ENCODE measurements at places on chromosomes 3 and 15.

DNA sequence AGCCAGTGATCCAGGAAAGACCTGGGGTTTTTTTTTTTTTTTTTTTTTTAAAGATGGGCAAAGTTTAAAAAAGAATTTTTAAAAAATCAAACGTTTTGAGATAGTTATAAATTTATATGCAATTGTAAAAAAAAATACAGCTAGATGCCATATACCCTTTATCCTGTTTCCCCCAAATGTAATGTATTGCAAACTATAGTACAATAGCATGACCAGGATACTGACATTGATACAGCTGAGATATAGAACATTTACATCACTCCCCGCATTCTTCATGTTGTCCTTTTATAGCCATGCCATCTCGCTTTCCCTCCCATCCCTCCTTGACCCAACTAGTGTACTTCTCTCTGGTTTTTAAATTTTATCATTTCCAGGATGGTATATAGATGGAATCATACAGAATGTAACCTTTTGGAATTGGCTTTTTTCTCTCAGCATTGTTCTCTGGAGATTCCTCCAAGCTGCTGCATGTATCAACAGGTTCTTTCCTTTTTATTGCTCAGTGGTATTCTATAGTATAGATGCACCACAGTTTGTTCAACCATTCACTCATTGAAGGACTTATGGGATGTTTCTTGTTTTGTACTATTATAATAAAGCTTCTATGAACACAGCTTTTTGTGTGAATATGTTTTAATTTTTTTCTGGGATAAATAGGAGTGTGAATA lies 104.9 kb downstream of the CGNL1 start:
- DNase-seq: no peak

GRCh38 chr3:40097131-40098117 lies 212.1 kb upstream of the EIF1B start:
- DNase-seq: peak; percentile 54

DNA sequence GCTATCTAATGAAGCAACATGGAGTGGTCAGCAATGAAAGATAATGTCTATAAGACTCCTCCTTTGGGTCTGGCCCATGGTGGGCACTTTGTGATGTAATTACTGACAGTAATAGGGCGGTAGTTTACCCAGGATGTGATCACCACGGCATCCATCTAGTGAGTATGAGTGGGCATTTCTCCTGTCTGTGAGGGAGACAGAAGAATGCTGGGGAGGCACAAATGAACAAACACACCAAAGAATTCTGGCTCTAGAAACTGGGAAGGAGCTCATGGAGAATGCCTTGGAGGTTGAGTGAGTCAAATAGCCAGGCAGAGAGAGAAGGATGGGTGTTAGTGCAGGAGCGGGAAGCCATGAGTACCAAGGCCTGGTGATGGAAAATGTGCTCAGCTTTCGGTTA lies 217.5 kb downstream of the WNT5A start:
- DNase-seq: no peak

- peak; percentile 66 for DNase-seq
These were observed 1043.8 kb downstream of the OTOL1 start for GRCh38 chr3:162540421-162540820.

- no peak for DNase-seq
These were observed 14.6 kb downstream of the LMOD3 start for GRCh38 chr3:69107841-69108240.

- no peak for DNase-seq
These were observed 24.3 kb upstream of the CLDN1 start for GRCh38 chr3:190346541-190346940.

GRCh38 chr3:180918542-180918941 lies 6.1 kb downstream of the FXR1 start:
- DNase-seq: no peak

DNA sequence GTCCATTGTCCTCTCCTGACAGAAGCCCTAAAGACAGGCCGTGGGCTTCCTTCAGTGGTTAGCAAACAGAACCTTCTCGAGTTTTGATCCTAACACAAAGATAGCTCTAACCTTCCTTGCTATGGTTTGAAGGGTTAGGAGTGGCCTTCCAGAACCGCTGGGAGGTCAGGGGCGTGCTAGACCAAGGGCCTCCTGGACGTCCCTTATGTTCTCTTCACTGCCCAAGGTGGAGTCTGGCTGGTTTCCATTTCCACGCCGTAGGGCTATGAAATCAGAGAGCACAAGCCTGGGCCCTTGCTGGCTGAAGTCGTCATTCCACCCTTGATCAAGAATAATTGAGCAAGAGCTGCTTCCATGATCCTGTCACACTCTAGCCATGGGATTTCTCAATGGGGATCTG lies 475.1 kb downstream of the SHQ1 start:
- no peak for DNase-seq

DNA sequence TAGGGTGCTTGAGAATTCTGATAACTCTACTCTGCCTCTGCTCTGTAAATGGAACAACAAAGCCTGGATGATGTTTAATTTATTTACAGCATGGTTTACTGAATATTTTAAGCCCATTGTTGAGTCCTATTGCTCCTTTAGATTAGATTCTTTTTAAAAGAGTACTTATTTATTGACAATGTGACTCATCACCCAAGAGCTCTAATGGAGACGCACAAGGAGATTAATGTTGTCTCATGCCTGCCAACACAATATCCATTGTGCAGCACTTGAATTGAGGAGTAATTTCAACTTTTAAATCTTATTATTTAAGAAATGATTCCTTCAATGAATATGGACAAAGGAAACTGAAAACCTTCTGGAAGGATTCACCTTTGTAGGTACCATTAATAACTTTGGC lies 691.4 kb downstream of the ZBBX start:
- no peak for DNase-seq

DNA sequence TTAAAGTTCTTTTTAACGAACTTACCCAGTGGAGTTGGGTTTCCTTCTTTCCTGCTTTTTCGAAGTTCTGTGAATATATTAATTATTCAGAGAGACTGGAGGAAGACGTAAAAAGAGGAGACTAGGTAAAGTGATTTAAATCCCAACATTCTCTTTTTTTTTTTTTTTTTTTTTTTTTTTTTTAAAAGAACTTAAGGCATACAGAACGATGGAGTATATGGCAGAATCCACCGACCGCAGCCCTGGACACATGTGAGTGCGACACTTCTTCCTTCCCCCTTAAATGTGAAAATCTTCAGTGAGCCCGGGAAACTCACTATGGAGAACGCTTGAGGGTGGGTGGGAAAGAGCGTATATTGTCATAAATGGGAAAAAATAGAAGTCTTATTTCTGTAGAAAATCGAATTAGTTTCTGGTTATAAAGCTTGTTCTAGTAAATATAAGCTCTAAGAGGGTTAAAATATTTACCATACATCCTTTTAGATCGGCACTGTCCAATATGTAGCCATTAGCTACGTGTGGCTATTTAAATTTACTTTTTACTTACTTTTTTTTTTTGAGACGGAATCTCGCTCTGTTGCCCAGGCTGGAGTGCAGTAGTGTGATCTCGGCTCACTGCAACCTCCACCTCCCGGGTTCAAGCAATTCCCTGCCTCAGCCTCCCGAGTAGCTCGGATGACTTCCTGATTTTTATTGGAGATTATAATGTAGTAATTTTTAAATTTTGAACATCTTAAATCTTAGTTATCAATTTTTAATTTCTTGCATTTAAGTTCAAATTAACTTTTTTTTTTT lies 892 bp downstream of the NMD3 start:
- DNase-seq: peak; percentile 59

DNA sequence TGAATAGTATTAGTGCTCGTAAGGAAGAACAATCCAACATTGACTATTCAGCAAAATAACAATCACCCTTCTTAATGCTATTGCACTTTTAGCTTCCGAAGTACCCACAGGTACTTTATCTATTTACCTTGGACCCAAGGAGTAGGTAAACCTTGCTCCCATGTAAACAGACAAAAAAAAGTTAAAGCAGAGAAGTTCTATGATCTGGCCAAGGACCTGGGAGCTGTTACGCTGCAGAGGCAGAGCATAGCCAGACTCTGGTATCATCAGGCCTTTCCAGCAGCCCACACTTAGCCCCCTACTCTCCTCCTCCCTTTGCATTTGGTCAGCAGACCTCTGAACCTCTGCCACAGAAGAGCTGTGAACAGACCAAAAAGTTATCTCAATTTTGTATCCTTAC lies 130.3 kb upstream of the TPM1 start:
- DNase-seq: no peak

DNA sequence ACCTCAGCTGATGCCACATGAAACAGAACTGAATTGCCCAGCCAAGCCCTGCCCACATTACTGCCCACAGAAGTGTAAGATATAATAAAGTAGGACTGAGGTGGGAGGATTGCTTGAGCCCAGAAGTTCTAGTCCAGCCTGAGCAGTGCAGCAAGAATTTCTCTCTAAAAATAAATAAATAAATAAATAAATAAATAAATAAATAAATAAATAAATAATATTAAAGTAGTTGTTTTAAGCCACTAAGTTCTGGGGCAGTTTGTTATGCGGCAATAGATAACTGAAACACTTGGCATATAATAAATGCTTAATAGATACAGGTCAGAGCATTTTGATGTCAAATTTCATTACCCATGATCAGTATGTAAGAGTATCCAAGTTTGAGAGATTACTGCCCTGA lies 249.4 kb upstream of the LRRFIP2 start:
- no peak for DNase-seq

GRCh38 chr15:52014616-52015015 lies 4.4 kb upstream of the MAPK6 start:
- DNase-seq: no peak

DNA sequence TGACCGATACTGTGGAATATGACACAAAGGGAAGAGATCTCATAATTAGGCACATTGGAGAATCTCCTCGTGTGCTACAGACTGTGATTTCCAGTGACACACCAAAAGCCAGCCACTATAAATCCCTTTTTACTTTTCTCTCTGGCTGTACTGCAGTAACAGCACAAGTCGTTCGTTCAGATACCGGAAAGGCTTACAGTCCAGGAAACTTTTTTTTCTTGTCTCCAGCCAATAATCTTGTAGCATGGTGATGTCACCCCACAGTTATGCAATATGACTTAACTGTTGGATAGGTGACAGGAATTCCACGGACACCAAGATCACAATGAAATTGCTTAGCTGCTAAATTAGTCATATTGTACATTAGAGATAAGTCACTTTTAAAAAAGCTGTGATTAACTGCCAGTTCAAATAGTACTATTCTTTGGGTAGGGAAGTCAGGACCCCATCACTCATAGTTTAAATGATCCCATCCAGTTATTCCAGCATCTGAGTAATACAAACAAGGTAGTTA lies 36.3 kb upstream of the TSC22D2 start:
- peak; percentile 96 for DNase-seq

All from adipocyte (in vitro differentiated cells).